Osteoblast (primary cell): ENCODE measurements at places on chromosomes 3 and 15.

DNA sequence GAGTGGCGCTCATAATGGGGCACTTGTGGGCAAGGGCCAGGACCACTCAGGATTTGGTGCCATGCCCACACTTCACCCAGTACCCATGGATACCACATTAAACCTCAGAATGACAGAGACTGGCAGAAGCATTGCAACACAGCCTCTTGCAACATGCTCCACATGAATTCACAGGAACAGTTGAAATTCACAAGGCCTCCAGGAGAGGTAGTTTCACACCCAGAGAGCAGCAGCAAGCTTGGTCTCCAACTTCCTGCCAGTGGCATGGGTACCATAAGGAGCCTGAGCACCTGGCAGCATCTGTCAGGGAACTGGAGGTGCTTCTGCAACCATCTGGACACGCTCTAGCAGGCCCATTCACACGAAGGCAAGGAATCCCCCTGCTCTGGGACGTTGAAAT is 101.0 kb downstream of the OSBPL10 start:
- peak; percentile 39 for DNase-seq

DNA sequence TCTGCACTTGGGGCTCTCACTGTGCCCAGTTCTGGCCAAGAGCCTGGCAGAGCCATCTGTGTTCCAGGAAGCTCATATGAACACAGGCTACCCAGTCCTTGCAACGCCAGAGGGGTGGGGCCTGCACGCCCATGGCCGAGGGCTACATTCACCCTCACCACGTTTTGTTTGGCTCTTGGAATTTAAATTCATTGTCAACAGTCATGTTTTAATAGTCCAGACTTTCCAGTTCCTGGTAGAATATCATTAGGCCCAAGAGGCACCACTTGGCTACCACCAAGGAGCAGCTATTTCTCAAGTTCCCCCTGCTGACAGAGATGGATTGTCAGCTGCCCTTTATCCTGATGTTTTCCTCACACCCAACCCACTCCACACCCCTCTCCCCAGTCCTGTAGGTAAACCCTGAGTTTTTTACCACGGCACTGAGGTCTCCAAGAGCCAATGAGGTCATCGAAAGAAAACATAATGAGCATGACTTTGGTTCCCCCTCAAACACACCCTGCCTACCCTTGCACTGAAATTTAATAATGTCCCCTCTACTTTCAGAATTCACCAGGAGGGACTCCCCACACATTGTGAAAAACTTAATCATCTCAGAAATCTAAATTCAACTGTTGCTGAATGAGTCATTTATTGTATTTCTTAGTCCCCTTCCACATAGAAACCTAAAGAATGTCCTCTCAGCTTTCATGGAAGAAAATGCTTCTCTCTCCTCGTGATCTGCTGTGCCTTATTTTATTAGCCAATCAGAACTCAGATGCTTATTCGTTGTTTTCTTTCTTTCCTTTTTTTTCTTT is 125.1 kb downstream of the SHQ1 start:
- peak; percentile 95 for DNase-seq

- DNase-seq: no peak
These were observed 211.6 kb downstream of the CNTN3 start for GRCh38 chr3:74402821-74403220.

DNA sequence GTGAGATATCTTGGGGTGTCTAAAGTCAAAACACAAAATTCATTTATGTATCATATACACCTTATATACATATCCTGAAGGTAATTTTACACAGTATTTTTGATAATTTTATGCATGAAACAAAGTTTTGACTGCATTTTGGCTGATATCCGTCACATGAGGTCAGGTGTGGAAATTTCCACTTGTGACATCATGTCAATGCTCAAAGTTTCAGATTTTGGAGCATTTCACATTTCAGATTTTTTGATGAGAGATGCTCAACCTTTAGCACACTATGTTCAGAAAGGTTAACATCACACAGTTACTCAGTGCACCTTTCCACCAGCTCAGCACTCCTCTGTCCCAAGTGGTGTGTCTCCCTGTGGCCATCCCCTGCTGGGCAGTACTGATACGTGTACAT is 37.7 kb upstream of the CPB1 start:
- DNase-seq: no peak

GRCh38 chr3:55367384-55367783 is 119.7 kb downstream of the WNT5A start:
- DNase-seq: no peak

GRCh38 chr3:39095778-39096177 is 11.6 kb downstream of the GORASP1 start:
- no peak for DNase-seq

- DNase-seq: no peak
These were observed 4.1 kb downstream of the CCNDBP1 start for GRCh38 chr15:43189296-43189695.
